ENCODE measurements at places on chromosomes 3 and 15.

DNA sequence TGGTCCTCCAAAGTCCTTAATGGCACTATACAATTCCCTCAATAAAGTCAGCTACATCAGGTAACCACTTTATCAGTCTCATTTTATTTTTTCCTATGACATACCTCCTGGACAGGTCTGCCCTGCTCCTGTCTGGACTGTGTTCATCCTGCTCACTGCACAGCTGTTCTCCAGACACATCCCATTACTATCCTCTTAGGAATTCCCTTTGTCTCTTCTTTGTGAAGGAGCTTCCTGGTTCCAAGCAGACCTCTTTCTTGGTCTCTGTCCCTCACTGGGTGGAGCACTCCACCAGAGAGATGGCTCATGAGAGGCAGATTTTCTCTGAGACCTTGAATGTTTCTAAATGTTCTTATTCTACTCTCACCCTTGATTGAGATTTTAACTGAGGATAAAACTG, 60.1 kb downstream of the KY start:
- no peak for DNase-seq

GRCh38 chr3:196127308-196128040, 45.6 kb upstream of the TFRC start:
- DNase-seq, result no peak

DNA sequence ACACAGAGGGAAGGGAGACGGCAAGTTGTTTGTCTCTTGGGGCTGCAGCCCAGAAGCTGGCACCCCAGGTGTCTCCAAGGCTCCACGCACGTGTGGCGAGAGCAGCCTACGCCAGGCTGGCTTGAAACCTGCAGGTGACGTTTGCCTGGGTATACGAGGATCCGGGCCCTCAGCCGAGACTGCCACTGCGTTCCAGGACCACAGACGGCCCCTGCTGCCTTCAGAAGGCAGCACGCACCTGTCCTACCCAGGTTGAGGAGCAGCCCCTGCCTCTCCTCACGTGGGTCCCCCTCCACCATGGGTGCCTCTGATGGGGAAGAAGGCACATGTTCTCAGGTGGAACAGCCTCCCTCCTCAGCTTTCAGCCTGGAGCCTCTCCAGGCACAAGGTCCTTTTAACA, 75.3 kb upstream of the PRR20G start:
- no peak for DNase-seq

DNA sequence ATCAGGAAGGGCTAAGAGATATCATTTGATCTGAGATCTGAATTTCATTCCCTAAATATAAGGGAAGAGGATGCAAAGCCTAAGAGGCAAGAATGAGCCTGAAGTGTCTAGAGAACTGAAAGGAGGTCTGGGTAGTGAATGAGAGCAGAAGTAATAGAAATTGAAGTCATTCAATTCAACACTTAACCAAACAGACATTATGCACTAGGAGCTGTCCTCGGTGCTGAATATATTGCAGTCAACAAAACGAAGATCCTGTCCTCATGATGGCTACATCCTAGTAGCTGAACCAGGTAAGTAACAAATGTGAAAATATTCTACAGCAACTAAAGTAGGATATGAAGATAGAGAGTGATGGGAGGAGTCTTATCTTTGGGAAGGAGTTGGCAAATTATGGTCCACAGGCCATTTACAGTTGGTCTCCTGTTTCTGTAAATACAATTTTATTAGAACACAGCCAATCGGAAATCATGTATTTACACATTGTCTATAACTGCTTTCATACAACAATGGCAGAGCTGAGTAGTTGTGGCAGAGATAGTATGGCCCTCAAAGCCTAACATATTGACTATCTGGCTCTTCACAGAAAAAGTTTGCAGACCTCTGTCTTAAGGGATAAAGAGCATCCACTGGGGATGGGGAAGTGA, 192.9 kb upstream of the CADPS start:
- DNase-seq, result no peak

- DNase-seq, result no peak
Measured at GRCh38 chr15:33559207-33559890, 248.6 kb downstream of the RYR3 start.

- no peak for DNase-seq
Measured at GRCh38 chr3:125684199-125684598, 88.9 kb upstream of the OSBPL11 start.

- no peak for DNase-seq
Measured at GRCh38 chr3:4864503-4864902, 114.7 kb upstream of the BHLHE40 start.

DNA sequence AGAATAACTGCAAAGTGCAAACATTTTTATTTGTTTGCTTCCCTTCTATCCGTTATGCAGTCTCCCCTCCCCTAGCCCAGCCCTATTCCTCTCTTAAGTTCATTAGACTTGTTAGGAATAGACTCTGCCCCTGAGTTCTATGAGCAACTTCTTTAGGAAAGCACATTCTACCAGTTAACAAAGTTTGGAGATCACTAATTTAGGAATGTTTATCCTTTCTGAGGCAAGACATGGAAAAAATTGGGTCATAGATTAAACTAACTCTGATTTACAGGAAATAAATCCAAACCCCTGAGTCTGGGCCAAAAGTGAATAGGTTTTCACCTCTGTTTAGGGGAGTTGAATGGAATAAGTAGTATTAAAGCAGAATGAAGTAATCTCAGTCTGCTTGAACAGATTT, 34.4 kb downstream of the C3orf80 start:
- no peak for DNase-seq

DNA sequence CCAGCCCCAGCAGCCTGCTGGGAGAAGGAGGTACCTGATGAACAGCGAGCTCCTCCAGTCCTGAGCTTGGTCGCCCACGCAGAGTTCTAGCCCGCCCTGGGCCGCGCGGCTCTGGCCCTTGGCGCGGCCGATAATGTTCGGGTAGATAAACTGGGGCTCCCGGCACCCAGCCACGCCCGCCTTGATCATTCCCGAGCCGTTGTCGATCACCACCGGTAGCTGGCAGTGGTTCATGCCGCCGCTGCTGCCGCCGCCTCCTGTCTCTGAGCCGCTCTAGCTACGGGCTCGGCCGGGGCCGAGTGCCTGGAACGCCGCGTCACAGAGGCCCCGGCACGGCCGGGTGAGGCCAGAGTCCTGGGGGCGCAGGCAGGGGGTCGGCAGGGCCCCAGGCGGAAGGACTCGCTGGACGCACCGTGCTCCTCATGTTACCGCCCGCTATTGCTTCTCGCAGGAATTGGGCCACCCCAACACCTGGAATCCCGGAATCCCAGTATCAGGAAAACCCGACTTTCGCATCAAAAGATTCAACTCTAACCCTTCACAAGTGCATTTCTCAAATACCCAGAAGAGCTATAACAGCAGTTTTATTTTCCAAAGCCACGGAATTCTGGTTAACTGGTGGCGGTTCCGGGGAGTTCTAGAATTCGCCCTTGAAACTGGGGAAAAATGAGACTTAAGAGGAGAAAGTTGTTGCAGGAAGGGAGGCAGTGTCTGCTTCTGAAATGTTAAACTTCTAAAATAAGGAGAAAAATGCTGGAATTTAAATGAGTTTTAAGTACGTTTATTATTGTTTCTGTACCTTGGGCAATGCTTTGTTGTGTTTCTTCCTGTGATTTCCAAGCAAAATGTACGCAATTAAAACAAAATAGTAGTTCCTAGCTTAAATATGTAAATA, at the start of gene ACTRT3:
Gene ACTRT3, minus strand, starts transcription at position 275 of the 895 bp plus-strand sequence. Its CDS starts 41 bp downstream, at position 234.
- no peak for DNase-seq

- no peak for DNase-seq
Measured at GRCh38 chr15:43441316-43441715, 51.6 kb downstream of the TP53BP1 start.
